Activated naive CD4-positive, alpha-beta T cell treated with anti-CD3 and anti-CD28 coated beads, Interleukin-2, amount 10 ng/mL, durations not matched to agents 7 days and 5 days (primary cell): ENCODE measurements at places on chromosomes 6 and 20.

DNA sequence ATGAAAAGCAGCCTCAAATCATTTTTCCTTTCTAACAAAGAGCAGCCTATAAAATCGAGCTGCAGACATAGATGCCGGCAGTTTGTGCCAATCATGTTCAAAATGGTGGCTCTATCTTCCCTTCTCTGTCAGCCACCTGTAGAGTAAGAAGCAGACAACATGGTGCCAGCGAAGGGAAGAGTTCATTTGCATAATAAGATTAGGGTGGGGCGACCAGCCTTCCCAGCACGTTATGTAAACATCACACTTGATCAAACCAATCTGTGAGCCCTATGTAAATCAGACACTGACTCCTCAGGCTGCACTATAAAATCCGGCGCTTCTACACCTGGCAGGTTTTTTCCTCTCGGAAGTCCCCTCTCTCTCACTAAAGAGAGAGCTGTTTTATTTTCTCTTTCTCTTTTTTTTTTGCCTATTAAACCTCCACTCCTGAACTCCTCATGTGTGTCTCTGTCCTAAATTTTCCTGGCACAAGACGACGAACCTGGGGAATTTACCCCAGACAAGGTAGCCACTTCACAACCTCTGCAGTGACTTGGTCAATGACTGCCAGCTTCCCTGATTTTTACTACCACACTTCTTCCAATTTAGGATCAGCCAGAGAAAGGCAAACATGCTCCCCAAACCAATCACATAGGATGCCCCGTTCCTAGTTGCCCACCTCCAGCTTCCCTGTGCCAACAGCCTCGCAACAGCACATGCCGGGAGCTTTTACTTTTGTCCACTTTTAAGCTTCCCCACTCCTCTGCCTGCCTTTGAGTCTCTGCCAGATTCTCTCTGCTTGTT, 12.9 kb downstream of the TPMT start:
- no peak for DNase-seq

DNA sequence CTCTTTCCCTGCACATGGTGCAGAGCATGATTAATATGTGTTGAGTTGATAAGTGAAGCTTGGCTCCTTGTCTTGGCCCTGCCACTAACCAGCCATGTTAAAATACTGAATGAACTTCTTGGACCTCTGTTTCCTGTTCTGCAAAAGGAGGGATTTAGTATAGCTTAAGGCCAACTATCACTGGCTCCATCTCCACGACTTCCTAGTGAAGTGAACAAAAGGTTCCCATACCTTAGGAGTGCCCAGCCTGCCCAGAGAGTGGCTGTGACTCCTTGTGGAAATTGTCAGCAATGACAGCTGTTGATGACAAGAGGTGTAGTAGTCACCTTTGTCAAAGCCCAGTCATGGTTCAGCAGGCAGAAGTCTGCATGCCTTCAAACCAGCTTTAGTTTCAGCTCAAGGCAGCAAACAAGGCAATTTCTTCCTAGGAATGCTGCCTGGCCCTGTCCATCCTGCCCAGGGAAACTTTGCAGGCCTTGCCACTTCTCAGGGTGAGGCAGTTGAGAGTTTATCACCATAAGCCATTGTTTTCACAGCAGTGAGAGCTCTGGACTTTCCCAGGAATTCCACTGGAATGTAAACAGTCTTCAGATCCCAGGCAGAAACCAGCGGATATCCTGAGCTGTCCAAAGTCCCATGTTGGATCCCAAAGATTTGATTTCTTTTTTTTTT, 169.7 kb upstream of the TNFAIP3 start:
- DNase-seq = no peak

GRCh38 chr20:10805764-10806163, 132.0 kb upstream of the JAG1 start:
- DNase-seq = no peak

DNA sequence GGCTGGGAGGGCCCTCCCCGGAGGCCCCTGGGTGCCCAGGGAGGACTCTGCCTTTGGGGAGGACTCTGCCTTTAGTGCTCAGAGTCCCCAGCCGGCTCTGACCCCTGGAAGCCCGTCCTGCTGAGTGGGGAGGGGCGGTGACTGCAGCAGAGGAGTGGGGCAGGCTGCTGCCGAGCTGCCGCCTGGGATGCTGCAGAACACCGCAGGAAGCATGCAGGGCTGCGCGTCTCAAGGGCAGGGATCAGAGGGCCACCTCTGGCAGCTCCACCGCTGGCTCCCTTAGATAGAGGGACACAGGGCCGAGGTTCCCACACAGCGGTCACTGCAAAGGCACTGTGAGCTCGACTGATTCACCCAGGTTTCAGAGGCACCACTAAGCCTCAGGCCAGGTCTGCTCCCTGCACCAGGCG, 82.2 kb upstream of the GATA5 start:
- no peak for DNase-seq

DNA sequence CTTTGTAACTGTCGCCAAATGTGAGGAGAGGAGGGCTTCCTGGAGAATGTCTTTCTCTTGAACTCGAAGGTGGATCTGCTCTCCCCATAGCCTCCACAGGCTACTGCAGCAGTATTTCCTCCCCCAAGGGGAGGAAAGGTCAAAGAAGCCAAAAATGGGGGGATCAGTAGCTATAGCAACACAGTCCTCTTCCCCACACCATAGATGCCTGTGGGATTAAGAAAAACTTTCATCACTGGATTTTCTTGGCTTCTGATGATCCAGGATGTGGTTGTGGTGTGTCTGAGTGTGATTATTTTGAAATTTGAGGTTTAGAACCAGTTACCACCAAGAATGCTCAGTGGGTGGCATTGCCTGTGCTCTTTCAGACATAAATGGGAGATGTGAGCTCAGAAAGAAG, 140.1 kb upstream of the SPACA1 start:
- DNase-seq = peak; percentile 26

GRCh38 chr20:42435230-42435629, 754.5 kb downstream of the PTPRT start:
- no peak for DNase-seq

DNA sequence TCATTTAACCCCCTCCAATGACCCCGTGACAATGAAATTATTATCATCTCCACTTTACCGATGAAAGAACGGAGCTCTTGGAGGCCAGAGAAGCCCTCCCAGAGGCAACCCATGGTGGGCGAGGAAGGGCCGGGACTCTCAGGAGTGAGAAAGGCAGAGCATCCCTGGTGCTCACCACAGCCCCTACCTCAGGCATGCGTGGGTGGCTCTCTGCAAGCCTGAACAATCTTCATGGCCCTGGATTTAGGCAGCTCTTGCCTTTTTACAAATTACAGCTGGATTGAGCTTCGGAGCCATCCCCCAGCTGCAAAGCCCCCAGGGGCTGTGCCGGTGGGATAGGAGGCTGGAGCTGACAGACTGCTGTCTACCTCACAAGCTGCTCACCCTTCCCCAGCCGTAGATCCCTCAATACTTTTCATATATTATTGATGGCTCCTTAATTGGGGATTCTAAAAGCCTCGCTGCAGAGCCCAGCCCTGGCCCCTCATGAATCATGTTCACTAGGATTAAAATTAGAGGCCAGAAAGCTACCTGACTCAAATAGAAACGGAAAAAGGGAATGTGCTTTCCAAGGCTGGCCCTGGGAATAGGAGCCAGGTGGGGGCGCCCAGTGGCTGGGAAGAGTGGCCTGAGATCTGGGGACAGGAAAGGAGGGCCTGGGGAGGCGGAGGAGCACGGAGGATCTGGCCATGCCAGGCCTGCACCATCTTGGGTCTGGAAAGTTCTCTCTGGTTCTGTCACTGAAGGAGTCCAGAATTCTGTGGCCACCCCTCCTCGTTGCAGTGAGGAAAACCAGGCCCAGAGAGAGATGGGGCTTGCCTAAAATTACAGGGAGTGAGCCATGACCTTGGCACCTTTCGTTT, 29.1 kb downstream of the CPNE5 start:
- DNase-seq = no peak

DNA sequence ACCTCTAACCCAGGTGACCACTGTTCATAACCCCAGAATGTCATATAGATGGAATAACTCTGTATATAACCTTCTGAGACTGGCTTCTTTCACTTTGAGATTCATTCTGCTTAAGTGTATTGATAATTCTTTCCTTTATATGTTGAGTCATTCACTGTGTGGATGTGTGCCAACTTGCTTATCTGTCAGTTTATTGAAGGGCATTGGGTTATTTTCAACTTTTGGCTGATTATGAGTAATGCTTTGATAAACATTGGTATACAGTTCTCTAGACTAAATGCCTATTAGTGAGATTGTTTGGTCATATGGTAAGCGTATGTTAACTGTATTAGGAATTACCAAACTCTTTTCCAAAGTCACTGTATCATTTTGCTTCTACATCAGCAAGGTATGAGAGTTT, 453.4 kb upstream of the SPTLC3 start:
- no peak for DNase-seq

DNA sequence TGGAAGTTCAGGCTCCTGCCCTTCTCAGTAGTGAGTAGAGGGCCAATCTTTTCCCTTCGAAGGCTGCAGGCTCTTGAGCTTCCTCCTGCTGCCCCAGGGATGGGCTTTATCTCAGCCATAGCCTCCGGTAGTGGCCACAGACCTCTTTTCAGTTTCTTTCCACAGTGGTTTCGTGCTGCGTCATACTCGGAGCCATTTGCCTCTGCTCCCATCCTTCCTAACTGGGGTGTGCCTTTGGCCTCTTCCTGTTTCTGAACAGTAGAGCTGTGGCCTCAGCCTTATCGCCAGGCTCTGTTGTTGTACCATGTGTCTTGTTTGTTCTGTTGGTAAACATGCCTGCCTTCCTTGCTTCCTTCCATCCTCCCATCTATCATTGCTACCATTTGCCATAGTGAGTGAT, 54.1 kb downstream of the TULP4 start:
- no peak for DNase-seq

DNA sequence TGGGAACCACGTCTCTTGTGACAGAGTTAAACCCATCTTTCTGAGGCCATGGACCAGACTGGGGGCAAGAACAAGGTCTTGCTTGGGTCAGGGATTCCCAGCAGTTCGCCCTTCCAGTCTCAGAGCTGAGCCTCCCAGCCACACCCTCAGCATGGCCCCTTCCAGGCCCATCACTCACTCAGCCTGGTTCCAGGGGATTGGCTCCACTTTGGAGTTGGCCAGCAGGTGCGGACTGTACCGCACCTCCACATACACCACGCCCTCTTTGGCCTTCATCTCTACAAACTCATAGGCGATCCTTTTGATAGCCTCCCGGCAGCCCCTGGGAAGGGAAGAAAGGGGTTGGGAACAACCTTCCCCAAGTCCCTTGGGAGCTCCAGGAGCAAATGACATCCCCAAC, 25.2 kb downstream of the ADA start:
- DNase-seq = no peak

GRCh38 chr20:49750611-49751396, 37.1 kb upstream of the B4GALT5 start:
- peak; percentile 29 for DNase-seq
